ENCODE measurements at places on chromosomes 3 and 15.

DNA sequence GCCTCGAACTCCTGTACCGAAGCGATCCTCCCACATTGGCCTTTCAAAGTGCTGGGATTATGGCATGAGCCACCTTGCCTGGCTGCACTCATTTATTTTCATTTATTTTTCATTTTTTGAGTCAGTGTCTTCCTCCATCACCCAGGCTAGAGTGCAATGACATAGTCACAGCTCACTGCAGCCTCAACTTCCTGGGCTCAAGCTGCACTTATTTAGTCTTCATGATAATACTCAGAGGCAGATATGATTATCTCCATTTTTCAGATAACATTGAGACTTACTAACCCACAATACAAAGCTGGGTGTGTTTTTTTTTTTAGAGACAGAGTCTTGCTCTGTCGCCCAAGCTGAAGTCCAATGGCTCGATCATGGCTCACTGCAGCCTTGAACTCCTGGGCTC is 10.0 kb downstream of the PRKCI start:
- no peak for DNase-seq

DNA sequence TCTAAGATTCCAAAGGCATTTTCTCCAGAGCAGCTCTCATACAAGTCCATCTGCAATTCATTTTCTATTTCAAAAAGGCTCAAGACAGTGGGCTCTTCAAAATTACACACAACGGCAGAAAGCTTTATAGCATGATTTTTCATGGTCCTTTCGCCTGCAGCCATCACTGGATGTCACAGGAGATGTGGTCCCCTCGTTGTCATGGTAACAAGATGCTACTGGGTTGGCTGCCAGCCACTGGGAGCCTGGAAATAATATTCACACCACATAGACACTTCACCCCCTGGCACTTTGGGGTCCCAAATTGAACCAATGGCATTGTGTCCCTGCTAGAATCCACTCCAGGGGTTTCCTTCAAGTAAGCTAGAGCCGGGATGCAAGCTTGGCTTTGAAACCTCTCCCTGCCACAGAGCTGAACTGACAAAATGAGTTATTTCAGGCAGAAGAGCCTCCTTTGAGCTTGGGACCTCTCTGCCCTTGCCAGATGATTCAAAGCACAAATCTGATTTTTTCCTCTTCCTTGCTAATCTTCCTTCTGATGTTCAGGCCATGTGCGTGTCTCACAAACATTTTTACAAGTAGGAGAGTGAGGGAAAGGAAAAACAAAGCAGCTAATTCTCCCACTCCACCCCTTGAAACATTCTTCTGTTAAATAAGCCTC is 512.6 kb upstream of the ADAMTS9 start:
- DNase-seq: no peak

DNA sequence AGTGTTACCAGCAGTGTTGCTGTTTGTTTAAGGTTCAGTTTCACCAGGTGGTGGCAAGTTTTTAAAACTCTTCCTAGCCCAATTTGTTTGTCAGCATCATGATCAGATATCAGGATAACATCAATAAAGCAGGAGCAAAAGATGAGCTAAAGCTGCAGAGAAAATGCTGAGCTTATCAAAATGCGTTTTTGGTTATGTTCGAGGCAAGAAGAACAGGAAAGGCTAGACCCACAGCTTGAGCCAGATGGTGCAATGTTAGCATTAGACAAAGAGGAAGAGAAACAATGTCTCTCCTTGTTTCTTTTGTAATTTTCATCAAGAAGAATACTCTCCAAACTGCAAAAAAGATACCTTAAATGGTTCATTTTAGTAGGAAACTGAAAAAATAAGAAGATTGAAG is 66.2 kb downstream of the THRB start:
- DNase-seq: no peak

DNA sequence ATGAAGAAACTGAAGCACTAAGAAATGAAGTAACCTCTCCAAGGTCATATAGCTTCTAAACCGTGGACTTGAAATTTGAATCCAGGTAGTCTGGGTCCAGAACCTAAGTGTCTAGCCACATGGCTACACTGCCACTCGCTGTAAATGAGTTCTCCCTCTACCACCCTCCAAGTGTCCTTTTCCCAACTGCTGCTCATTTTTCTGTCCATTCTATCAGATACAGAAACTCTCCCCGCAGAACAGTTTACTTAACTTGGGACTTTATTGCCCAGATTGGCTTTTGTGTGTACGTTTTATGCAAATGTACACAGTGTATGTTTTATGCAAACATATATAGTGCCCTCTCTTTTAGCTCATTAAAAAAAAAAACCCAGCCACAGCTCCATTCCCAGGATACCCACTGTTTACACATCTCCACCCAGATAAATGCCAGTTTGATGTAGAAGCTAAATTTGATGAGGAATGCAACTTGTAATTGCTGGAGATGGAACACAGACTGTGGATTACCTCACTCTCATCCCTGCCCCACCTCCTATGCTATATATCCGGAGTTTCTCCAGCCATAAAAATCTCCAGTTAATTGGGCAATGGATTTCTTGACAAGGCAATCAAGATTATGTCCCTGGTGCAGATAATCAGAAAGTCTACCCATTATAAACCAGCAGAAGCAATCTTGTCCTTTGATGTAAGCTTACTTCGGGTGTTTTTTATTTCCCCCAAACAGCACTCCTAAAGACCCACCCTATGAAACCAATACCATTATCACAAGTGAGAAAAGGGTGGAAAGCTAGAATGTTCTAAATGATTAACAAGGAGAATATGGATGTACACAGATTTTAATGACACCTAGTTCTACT is 42.0 kb downstream of the THBS1 start:
- no peak for DNase-seq

Measured in AG04449 (cell line).